Keratinocyte (primary cell): ENCODE measurements at places on chromosomes 5 and 9. TPM values are rescaled to one million over a fixed set of nuclear protein-coding genes. Genes with fewer than 3 reads are reported as not detected.

- H3K4me1 ChIP-seq = peaks cover 12% of the 10 kb centered on the region
- H3K36me3 ChIP-seq = no peaks in the 10 kb centered on the region
- no peaks in the 10 kb centered on the region for H3K27me3 ChIP-seq
- no peak overlapping the region for H3K4me3 ChIP-seq
- DNase-seq = peak; percentile 36
These were observed 337.5 kb upstream of the ZNF608 start for GRCh38 chr5:125083981-125084380.

- DNase-seq = peak; percentile 61
- peaks cover 32% of the 10 kb centered on the region for H3K4me1 ChIP-seq
- H3K4me3 ChIP-seq = no peak overlapping the region
- peak overlapping the region; percentile 89 for H3K27ac ChIP-seq
- H3K27me3 ChIP-seq = no peaks in the 10 kb centered on the region
These were observed 143.6 kb downstream of the LHFPL2 start for GRCh38 chr5:78504704-78505677.

DNA sequence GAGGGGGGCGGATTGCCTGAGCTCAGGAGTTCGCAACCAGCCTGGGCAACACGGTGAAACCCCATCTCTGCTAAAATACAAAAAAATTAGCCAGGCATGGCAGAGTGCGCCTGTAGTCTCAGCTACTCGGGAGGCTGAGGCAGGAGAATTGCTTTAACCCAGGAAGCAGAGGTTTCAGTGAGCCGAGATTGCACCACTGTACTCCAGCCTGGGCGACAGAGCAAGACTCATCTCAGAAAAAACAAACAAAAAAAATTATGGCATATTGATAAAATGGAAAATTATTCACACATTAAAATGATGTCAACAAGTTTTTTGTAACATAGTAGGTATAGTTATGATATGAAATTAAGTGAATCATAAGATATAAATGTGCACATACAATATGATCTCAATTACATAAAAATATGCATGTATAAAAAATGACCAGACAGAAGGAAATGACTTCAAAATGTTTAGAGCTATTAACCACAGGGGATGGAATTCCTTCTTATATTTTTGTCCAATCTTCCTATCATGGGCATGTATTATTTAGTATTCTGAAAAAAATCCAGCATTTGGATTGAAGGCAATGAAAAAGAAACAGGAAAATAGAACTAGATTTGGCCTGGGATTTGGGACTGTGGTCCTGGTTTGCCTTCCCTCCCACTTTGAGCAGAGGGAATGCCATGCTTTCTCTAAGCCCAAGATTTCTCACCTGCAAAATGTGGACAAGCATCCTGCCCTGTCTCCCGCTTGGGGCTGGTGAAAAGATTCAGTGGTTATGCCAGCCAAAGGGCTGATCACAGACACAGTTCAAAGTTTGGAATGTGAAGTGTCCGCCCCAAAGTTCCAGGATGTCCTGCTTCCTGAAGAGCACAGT lies 19.5 kb downstream of the SPAAR start:
- no peak overlapping the region for H3K27ac ChIP-seq
- H3K4me1 ChIP-seq = peaks cover 10% of the 10 kb centered on the region
- DNase-seq = no peak
- H3K4me3 ChIP-seq = no peak overlapping the region
- H3K27me3 ChIP-seq = no peaks in the 10 kb centered on the region

- no peak for DNase-seq
- H3K36me3 ChIP-seq = no peaks in the 10 kb centered on the region
- H3K4me3 ChIP-seq = peak overlapping the region; percentile 94
- peak overlapping the region; percentile 36 for H3K27ac ChIP-seq
- no peaks in the 10 kb centered on the region for H3K4me1 ChIP-seq
- H3K27me3 ChIP-seq = no peaks in the 10 kb centered on the region
These were observed 1.2 kb downstream of the FNBP1 start for GRCh38 chr9:130041648-130042405.

Gene ALDOB
- not detected in 3 replicates for polyA plus RNA-seq

Gene ARL15
- polyA plus RNA-seq = 17.1 to 24.7 TPM (median 19.7 TPM) in 3 replicates

Gene PCDHGA2
- polyA plus RNA-seq = 0.14 to 0.37 TPM (median 0.35 TPM) in 3 replicates

Gene IL3
- not detected in 3 replicates for polyA plus RNA-seq

Gene CDKN2A
- 65.1 to 125 TPM (median 65.3 TPM) in 3 replicates for polyA plus RNA-seq

Gene HTR1A
- not detected in 3 replicates for polyA plus RNA-seq

Gene GRM6
- not detected in 3 replicates for polyA plus RNA-seq

Gene TMC1
- polyA plus RNA-seq = 0.05 to 0.24 TPM (median 0.12 TPM) in 3 replicates
